ENCODE measurements at places on chromosomes 2 and 18.

- no peak for DNase-seq
Measured at GRCh38 chr2:196453613-196454047, 185.9 kb upstream of the CCDC150 start.

DNA sequence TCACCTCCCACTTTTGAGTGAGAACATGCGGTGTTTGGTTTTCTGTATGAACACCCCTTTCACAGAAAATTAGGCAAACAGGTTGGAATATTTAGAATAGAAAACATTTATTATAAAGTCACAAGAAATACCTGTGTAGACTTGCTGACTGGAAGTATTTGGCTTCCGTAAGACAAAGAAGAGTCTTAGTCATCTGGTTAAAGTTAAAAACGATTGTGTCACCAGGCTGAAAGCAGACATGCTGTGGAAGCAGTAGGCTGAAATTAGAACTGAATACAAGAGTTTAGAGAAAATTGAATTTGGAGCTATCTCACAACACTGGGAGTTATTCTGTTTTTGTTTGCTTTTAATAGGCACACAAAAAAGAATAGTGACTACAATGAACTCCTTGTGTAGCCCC lies 16.2 kb upstream of the CLASP1 start:
- no peak for DNase-seq

DNA sequence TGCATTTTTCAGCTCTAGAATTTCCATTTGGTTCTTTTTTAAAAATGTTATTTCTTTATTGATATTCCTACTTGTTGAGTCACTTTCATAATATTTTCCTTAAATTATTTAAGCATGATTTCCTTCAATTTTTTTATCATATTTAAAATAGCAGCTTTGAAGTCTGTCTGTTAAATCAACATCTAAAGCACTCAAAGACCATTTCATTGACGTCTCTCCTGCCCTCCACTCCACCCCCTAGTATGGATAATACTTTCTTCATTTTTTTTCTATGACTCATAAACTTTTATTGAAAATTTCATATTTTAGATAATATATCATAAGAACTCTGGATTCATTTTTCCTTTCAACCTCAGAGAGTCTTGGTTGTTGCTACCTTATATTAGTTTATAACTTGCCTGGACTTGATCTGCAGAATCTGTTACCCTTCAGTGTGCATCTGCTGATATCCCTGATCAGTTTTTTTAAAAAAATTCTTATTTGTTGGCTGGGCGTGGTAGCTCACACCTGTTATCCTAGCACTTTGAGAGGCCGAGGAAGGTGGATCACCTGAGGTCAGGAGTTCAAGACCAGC lies 59.0 kb upstream of the ZNF396 start:
- DNase-seq, result no peak

DNA sequence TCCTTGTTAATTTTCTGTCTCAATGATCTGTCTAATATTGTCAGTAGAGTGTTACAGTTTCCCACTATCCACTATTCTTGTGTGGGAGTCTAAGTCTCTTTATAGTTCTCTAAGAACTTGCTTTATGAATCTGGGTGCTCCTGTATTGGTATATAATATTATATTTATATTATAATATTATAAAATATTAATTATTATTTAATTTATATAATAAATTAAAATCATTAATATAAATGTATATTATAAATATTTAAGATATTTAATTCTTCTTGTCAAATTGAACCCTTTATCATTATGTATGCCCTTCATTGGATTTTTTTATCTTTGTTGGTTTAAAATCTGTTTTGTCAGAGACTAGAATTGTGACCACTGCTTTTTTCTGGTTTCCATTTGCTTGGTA lies 1950.2 kb upstream of the LRRTM1 start:
- no peak for DNase-seq

DNA sequence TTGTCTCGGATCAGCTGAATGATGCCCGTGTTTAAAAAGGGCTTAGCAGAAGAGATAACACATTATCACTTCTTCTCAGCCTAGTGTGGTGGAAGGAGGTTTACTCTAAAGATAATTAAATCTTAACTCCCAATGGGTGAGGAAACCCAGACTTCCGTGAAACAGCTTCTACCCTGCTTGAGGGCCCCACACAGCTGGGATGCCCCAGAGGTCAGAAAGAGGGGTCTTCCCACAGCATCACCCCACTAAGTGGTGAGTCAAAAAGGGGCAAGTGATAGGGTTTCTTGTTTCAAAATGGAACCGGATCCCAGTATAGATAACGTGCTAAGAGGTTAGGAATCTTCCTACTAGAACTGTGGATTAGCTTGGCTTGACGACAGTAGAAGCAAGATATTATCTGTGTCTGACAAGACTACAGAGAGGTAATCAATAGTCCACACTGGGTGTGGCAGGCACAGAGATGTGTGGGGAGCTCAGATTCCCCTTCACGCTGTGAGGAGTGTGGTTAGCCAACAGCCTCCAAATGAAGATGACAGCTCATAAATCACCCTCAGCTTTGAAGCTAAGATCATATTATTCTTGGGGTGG lies 129.6 kb upstream of the COPS8 start:
- no peak for DNase-seq

GRCh38 chr2:29206941-29207340 lies 91.7 kb downstream of the CLIP4 start:
- no peak for DNase-seq

DNA sequence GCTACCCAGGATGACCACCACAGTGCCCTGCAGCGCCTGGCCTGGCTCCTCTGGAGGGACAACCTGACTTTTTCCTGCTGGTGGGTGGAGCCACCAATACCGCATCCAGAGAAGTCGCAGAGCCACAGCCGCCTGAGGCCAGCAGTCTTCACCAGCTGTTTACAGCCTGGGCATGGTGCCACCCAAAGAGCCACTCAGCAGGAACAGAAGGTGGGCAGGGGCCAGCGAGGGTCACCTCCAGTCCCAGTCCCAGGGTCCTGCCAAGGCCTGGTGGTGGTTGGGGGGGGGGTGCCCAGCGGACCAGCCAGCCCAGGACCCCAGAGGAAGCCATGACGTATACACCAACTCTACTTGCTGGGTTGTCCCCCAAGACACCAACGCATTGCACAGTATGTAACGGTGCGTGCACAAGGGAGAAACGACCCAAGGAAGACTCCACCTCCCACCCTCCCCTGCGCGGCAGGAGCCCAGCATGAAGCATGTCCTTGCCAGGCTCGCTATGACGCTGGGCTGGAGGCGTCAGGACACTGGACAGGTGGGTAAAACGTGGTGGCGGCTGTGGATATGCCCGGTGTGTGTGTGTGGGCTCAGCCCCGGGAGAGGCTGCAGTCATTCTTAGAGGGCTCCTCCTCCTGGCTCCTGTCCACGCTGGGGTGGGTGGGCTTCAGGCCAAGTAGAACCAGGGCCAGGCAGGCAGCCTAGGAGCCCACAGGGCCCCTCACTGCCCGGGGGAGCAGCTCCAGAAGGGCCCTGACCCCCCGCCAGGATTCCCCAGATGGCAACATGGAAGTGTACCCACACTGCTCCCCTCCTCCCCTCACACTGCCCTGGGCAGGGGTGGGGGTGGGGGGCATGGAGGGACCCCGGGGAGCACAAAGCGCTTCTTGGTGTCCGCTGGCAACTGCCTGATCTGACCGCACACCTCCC lies 49.3 kb downstream of the HS6ST1 start:
- peak; percentile 51 for DNase-seq

DNA sequence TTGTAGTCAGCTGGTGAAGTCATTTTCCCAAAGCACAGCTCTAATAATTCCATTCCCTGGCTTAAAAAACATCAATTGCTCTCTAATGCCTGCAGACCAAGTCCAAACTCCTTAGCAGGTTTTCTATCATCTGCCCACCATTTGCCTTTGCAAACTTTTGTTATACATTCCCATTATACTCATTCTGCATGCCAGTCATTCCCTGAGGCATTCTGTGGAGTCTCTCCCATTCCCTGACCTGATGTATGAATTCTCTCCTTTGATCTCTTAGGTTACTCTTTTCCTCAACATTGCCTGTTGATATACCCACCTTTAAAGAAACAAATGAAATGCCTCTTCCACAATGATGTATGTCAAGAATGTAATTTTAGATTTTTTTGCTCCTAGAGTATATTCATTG lies 852.0 kb upstream of the FSHR start:
- no peak for DNase-seq

DNA sequence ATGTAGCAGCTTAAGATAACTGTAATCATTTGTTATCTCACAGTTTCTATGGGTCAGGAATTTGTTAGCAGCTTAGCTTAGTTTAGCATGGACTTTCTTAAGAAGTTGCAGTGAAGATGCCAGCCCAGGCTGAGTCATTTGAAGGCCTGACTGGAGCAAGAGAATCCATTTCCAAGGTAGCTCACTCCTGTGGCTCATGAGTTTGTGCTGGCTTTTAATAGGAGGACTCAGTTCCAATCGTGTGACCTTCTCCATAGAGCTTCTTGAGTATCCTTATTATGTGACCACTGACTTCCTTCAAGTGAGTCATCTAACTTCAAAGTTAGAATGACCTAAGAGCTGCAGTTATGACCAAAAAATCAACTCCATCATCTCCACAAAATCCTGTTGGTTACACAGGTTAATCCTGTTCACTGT lies 1.4 kb downstream of the GPATCH11 start:
- DNase-seq, result no peak

GRCh38 chr2:177422271-177422670 lies 29.7 kb downstream of the AGPS start:
- no peak for DNase-seq

DNA sequence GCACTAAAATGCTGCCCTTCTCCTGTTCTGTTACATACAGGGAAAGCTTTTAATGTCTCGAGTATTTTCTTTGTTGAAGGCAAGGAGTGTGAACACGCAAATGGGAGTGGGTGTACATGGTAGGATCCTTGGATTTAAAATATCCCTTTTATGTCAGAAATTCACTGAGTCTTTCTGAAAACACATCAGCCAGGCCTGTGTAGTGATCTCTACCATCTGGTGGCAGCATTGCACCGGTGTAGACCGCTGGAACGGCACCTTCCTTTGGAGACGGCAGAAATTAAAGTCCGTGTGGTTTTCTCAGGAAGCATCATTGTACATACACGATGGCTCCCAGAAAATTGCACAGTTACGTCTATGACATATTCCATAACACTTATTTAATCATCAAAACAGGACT lies 515.8 kb downstream of the GALR1 start:
- no peak for DNase-seq

DNA sequence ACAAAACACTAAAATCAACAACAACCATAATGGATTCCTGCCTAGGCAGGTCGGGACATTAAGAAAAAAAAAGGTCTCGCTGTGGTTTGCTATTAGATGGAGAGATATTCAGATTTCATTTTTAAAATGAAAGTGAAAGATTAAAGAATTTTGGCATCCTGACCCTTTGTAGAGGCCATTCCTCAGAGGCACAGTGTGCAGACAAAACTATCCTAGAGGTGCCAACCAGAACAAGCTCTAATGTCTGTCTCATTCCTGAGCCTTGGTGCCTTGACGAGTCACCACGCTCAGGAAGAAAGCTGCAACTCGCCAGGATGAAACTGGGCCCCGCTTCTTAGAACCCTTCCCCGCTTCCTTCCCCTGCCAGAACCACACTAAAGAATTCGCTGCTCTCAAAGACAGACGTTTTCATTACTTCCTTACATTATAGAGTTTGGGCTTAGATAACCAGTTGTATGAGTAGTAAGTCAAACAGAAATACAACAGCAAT lies 156.0 kb downstream of the TGIF1 start:
- no peak for DNase-seq

- DNase-seq, result no peak
Measured at GRCh38 chr2:16494836-16495508, 170.7 kb downstream of the CYRIA start.

DNA sequence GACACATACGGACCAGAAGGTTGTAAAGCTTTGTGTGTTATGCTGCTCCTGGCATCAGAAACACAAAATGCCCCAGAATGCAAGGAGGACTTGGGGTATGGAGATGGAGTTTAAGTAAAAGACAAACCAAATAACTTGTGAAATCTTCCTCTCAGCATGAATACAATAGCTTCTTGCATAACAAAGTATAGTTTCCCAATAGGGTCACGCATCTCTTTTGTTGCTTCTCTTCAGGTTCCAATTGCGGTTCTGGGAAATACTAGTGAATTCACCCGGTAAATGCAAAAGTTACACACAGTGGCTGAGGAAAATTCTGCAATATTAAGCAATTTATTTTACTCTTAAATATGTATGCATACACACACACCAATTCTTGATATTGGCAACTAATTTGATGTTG lies 339.2 kb upstream of the EPHA4 start:
- DNase-seq, result no peak

- DNase-seq, result no peak
Measured at GRCh38 chr2:210099940-210100339, 71.3 kb downstream of the KANSL1L start.

DNA sequence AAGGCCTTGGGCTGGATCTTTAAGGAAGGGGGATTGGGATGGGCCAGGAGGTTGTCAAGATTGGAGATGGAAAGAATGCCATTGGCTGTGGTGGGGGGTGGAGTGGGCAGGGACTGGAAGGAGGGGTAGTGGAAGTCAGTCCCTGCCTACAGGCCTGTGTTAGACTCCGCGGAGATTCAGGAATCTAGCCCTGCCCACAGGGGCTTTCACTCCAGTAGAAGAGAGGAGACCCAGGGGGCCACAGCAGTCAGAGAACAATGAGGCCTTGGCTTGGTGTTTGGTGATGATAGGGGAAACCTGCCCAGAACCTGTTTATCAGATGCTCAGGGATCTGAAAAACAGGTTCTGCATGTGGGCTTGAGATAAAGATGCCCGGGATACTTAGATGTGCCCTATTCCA lies 6.1 kb downstream of the STEAP3 start:
- DNase-seq, result no peak

- no peak for DNase-seq
Measured at GRCh38 chr2:224612578-224612977, 27.4 kb upstream of the CUL3 start.

GRCh38 chr2:108611021-108611420 lies 76.8 kb downstream of the LIMS1 start:
- DNase-seq, result no peak

GRCh38 chr2:18949871-18950270 lies 360.5 kb upstream of the NT5C1B start:
- no peak for DNase-seq

DNA sequence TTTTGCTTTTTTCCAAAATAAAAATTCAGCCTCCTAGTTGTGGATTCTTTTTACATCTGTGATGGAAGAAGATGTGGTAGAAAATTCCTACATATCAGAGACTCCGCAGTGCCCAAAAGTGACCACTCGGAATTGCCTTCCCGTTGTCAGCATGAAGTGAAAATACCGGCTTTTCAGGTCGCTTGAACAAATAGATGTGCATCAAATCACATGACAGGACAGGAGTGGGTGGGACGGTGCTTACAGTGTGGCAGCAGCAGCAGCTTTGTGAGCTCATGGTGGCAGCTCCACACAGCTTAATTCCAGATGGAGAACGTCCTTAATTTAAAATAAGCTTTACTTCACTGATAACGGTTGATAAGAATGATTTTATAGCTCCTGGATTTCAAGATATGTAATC lies 20.3 kb downstream of the SALL3 start:
- DNase-seq, result no peak

DNA sequence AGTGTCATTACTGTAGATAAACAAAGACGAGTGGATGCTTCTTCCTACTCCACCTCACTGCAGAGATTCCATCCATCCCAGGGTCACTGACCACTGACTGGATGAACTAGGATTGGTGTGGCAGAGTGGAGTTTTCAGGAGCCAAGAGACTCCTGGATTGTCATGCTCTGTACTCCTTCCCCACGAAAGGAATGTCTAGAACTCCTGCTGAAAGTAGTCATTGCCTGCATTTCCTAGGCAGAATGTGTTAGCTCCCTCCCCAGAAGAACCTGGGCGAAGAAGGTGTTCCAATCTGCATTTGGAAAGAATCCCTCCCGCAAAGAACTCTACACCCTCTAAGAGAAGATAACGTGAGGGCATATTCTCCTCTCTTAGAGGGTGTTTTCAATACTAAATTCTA lies 6.2 kb downstream of the PAX8 start:
- DNase-seq, result no peak

- no peak for DNase-seq
Measured at GRCh38 chr2:42844366-42844765, 52.0 kb upstream of the HAAO start.

All from NCI-H446 treated with DMSO at 0.1 percent for 48 hours (cell line).